ENCODE measurements at places on chromosomes 13 and 19.
A peak's percentile ranks its signal among the peaks of the same experiment; 100 is the strongest.

- DNase-seq: no peak
These were observed 95.2 kb downstream of the LRCH1 start for GRCh38 chr13:46648166-46648607.

DNA sequence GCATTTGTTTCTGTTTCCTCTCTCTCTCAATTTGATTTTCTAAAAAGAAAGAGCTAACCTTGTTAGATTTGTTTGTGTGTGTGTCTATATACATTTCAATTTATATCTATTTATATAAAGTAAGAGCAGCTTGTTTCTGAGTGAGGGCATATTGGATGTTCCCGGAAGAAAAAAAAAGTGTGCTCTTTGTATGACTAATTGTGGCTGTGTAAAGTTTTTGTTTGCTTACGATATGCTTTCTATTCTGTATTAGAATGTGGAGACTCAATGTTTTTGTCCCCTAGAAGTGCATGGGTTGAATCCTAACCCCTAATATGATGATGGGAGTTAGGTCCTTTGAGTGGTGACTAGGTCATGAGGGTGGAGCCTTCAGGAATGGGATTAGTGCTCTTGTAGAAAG is 66.6 kb upstream of the C1QTNF9B start:
- DNase-seq: no peak

GRCh38 chr13:48069573-48069972 is 25.3 kb downstream of the MED4 start:
- no peak for DNase-seq

DNA sequence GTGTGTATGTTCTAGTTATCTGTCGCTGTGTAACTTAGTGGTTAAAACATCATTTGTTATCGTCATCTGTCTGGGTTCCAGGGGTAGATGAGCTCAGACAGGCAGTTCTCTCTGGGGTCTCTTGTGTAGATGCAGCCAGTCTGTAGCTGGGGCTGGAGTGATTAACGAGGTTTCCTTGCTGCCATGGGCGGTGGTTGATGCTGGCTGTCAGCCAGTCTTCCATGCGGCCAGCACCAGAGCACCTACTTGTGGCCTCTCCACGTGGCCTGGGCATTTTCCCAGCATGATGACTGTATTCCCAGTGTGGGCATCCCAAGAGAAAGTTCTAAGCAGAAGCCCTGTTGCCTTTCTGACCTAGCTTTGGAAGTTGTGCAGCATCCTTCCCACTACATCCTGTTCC is 10.7 kb downstream of the ERCC5 start:
- DNase-seq: peak; percentile 66

DNA sequence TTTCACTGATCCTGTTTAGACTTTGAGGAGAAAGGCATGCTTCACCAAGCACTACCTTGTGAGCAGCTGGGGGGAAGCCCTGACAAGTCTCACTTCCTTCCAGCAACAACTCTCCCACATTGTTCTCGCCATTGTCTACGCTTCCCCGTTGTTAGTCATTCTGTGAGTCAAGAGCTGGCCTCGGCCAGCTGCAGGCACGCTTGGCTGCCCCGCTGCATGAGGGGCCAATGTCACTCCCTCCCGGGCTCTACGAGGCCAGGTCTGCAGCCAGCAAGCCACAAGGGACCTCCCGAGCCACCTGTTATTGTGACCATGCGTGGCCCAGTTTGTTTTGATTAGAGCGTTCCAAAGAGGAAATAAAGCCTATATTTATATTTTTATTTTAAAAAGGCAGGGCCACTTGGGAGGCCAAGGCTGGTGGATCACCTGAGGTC is 220.9 kb downstream of the FOXO1 start:
- DNase-seq: peak; percentile 67

- DNase-seq: no peak
These were observed 677 bp upstream of the LRCH1 start for GRCh38 chr13:46552303-46552682.
